Mammary microvascular endothelial cell (primary cell): ENCODE measurements at places on chromosomes 1 and 21. TPM values are rescaled to one million over a fixed set of nuclear protein-coding genes. Genes with fewer than 3 reads are reported as not detected.

FHAD1 gene
- 0.39 and 0.40 TPM in 2 replicates for total RNA-seq

CR1L gene
- total RNA-seq = 1.00 TPM in 1 of 2 replicates, not detected in the other

DEPDC1 gene
- total RNA-seq = 24.8 and 28.8 TPM in 2 replicates

PROK1 gene
- total RNA-seq = not detected in 2 replicates

POGK gene
- 22.0 and 22.3 TPM in 2 replicates for total RNA-seq
